Omental fat pad (tissue), 4 donors: ENCODE measurements at places on chromosomes 1 and 21. TPM values are rescaled to one million over a fixed set of nuclear protein-coding genes. Genes with fewer than 3 reads are reported as not detected.

- no peak for DNase-seq
These were observed 203.2 kb downstream of the RHOU start for GRCh38 chr1:228938537-228938901.

- DNase-seq: peak; percentile 43
These were observed 70.4 kb upstream of the TARDBP start for GRCh38 chr1:10941891-10942541.

PARP1 gene
- 64.3 TPM for total RNA-seq

GRCh38 chr1:180165509-180166435, 11.1 kb downstream of the QSOX1 start:
- no peak for DNase-seq

GRCh38 chr1:6365047-6365446, 28.5 kb downstream of the ACOT7 start:
- DNase-seq: no peak

S100A16 gene
- 84.5 TPM for total RNA-seq

- no peak for DNase-seq
These were observed 307.0 kb upstream of the USP25 start for GRCh38 chr21:15422783-15423182.

DNA sequence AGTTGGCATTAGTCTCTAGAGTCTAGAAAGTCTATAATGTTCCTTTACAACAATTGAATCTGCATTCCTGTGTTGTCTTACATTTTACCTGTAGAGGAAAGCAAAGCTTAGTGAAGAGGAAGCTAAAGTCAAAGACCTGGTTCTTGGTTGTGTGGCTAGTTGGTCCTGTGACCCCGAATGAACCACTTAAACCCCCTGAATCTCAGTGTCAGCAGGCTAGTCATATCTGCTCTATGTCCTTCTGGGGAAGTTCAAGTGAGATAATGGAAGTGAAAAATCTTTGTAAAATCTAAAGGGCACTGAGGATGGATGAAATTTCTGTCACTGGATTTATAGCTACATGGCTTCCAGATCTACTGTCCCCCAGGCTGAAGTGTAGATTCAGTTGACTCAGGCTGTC, 24.0 kb upstream of the AIM2 start:
- no peak for DNase-seq

FAM151A gene
- total RNA-seq: not detected
